ENCODE measurements at places on chromosomes 7 and 10.

DNA sequence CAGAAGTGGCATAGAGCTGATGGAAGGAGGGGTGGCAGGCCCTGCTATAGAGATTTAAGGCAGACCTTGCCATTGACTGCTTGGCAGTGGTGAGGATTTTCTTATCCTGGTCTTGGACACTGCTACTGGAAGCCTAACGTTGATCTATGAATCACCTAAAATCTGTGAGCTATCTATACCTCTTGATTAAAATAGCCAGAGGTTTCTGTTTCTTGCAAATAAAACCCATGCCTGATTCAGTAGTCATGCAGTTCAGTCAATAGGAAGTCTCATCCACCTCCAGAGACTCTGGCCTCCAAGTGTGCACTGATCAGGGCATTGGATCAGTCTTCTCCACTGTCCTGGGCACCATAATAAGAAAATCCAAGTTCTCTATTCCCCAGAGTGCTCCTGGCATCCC lies 286.5 kb downstream of the PTEN start:
- DNase-seq, result no peak

- DNase-seq, result no peak
Observed at GRCh38 chr10:61391281-61391680, 61.9 kb downstream of the TMEM26 start.

DNA sequence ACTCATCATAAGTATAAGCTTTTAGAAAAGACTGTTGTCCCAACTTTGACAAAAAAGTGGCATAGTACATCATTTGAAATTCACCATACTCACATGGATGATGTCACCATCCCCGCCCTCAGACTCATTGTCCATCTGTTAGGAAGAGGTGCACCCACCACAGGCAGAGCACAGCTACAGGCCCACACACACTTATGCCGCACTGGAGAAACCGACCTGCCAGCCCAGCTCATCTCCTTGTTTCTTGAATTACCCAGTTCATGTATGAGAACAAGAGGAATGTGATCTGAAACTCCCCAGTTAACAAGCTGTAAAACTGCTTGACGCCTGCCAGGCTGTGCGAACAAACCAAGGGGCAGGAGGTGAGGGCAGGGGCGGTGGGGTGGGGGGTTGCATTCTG lies 312.0 kb downstream of the DPP6 start:
- no peak for DNase-seq

- DNase-seq, result no peak
Observed at GRCh38 chr7:117896339-117896738, 23.1 kb upstream of the CTTNBP2 start.

GRCh38 chr7:155551785-155552611 lies 5.6 kb upstream of the CNPY1 start:
- DNase-seq, result no peak

DNA sequence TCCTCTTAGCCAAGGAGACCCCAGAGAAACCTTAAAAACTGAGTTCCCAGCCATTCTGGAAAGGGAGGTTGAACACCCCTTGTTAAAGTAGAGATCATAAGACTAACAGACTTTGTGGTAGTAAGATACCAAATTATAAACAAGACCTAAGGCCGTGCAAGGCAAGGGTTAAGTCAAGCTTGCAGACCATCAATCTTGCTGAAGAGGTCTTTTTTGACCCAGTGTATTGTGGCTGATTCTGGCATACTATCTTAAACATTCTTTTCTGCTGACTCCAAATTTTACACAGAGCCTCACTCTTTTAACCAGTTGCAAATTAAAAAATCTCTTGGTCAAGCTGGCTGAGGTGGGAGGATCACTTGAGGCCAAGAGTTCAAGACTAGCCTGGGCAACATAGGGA lies 1.2 kb upstream of the TBRG4 start:
- no peak for DNase-seq

GRCh38 chr10:71293446-71294084 lies 25.5 kb upstream of the SLC29A3 start:
- DNase-seq, result no peak

- DNase-seq, result no peak
Observed at GRCh38 chr7:42137941-42138340, 99.1 kb downstream of the GLI3 start.

DNA sequence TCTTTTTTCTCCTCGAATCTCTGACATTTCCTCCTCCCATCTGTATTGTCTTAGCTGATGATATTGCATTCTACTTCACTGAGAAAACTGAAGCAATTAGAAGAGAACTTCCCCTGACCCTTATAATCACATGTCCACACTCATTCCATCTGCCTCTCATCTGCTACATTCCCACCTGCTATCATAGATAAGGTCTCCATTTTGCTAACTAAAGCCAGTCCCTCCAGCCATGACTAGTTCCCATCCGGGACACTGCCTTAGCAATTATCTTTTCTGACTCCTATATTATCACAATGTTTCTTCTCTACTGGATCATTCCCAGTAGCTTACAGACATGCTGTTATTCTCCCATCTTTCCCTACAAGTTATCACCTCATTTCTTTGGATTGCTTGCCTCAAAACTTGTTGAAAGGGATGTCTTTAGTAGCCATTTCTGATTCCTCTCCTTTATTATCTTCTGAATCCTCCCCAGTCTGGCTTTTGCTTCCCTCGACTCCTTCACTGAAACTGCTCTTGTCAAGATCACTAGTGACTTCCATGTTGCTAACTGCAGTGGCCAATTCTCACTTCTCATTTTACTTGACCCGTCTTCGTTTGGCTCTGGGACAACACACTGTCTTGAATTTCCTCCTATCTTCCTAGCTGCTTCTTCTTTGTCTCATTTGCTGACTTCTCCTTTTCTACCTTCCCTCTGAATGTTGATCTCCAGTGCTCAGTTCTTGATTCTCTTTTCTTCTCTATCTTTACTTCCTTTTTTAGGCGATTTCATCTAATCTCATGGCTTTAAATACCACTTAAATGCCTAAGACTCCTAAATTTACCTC lies 35.9 kb downstream of the FZD1 start:
- no peak for DNase-seq

- DNase-seq, result no peak
Observed at GRCh38 chr7:132709971-132710567, 133.8 kb upstream of the PLXNA4 start.

DNA sequence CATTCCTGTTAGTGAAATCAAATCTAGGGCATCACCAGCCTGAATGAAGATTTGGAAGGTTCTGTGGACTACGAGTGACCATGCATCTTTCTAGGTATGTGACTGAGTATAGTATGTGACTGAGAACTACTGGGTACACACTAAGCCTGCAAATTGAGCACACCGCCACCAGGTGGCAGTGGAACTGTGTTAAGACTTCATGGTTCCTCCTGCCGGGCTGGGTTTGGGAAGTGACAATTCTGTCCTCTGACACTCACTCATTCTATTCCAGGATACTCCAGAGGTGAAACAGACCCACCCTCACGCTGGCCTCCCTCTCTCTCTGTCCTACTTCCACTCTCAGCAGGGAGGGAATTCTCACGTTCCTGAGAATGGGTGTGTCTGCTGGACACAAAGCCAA lies 84.0 kb upstream of the TMEM248 start:
- no peak for DNase-seq

DNA sequence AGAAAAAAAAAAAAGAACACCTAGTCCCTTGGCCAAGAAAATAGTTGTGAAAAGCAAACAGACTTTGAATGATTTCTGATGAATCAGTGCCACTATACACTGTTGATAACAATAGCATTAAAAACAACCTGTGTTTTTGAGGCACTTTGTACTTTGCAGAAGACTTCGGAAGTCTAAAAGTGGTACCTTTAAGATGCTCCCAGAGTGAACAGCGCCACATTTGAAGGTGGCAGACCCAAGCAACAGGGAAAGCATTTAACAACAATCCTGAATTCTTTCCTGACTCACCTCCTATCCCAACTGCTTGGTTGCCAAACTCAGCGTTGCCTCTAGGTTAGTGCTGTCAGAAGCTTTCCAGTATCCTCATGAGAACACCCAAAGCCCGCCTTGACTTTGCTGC lies 102.5 kb upstream of the CCDC6 start:
- DNase-seq, result no peak

DNA sequence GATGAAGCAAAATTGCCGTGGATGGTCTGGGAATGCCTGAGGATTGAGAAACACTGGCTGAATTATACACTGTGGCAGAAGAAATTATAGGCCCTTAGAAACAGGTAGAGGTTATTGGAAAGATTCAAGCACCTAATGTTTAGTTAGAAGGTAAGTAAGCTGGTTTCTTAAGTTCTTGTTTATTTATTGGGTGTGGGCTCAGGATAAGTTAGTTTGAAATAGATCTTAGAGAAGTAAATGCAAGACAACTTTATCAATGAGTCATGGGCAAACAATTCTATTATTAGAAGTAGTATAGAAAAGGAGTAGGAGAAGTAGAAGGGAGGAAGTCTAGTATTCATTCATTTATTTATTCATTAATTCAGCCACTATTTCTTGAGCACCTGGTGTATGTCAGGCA lies 96.5 kb downstream of the KAT6B start:
- no peak for DNase-seq

DNA sequence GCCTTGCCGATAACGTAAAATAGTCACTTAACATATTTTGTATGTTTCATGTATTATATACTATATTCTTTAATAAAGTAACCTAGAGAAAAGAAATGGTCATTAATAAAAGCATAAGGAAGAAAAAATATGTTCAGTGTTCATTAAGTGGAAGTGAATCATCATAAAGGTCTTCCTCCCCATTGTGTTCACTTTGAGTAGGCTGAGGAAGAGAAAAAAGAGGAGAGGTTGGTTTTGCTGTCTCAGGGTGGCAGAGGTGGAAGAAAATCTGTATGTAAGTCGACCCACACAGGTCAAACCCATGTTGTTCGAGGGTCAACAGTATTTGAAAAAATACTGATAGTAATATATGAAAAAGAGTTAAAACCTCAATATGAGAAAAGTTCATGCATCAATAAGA lies 90.3 kb downstream of the GLCCI1 start:
- DNase-seq, result no peak

DNA sequence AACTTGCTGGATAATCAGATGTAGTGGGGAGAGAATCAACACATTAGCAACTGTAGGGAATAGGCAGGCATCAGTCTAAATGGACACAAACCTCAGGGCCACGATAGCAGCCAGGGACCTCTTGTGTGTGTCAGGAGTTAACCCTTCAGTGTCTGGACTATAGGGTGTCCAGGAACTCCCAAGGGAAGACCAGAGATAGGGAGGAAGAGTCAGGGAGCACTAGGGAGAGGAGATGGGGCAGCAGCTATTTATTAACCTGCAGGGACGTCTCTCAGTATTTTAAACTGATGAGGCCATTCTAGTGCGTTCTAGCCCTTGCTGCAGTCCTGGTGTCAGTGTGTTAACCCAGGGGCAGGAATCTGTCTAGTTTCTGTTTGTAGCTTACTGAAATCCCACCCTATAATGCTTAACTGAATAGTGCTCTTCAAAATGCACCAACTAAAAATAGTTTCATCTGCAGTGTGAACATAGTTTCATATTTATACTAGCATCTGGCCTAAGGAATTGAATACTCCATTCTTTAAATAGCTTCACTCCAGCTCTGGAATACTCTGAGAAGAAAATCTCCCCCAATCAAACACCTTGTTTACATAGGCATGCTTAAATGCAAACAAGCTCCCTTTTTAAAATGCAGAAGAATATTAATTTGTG lies 62.7 kb downstream of the ARID5B start:
- DNase-seq, result no peak

GRCh38 chr10:83965473-83965872 lies 173.8 kb upstream of the GHITM start:
- DNase-seq, result no peak

DNA sequence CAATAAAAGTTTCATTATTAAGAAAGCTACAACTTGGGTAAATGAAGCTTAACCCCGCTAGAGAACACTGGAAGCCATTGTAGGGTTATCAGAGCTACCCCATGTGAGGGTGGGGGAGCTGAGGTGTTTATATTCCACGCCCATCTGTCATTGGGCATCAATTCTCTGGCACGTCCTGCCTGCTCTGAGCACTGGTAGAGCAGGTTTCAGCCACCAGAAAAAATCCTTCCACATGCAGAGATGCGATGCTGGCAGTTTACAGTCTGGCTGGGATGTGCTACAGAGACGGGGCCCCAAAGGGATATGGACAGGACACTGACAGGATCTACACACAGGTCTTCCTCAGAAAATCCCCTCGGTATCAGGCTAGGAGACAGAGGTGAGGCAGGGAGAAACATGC lies 15.9 kb upstream of the RAPGEF5 start:
- DNase-seq, result no peak

DNA sequence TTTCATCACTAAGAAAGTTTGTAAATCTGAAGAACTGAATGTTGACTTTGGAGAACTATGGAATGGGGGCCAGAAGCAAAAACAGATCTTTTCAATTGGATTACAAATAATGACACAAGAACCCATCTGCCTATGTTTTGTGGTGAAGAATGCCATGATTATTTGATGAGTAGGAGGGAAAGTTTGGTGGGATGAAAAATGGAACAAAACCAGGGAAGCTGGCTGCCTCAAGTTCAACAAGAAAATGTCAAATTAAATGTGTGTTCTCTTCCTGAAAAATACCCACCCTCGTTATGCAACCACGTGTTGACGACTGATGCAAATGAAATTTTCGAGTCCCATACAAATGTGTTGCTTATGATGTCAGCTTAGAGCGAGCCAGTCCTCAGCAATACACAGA lies 208.5 kb downstream of the GPR37 start:
- DNase-seq, result no peak

DNA sequence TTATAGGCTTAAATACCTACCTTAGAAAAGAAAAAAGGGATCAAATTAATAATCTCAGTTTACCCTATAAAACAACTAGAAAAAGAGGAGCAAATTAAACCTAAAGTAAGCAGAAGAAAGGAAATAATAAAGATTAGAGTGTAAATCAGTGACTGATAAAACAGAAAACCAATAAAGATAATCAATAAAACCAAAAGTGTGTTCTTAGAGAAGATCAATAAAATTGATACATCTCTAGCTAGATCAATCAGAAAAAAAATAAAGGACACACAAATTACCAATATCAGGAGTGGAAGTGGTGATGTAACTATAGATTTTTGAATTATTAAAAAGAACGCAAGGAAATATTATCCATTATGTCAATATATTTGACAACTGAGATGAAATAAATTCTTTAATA lies 69.2 kb upstream of the NAMPT start:
- no peak for DNase-seq

DNA sequence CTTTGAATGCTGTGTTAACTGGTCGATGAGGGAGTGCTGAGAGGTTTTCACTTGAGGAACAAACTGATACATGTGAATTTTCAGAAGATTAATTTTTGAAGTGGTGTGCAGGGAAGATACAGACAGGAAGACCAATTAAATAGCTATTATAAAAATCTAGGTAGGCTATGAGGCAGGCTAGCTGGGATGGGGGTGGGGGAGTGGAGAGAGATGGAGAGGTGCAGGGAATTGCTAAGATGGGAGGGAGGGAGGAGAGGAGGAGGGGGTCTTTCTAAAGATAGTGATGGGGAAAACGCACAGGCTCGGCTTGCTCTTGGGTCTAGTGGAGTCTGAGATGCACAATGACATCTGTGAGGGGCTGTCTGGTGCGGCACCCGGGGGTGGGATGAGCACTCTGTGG lies 15.2 kb downstream of the ATXN7L1 start:
- DNase-seq, result no peak

GRCh38 chr10:8059191-8059936 lies 4.9 kb downstream of the GATA3 start:
- DNase-seq, result no peak

All from heart right ventricle (tissue), 16 donors.